ENCODE measurements at places on chromosomes 12 and 14.

DNA sequence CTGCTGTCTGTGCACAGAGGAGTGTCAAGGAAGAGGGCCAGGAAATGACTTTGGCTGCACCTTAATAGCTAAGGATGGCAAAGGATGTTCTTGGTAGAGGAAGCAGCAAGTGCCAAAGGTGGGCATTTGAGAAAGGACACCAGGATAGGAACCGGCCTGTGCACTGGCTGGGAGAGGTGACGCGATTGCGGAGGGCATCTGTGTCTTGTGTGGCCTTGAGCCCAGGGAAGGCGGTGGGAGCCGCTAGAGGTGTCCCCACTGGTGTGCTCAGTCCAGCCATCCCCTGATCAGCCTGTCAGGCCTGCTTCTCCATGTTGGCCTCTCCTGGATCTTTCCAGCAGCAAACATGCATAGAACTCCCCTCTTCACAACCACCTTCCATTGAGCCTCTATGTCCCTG lies 30.2 kb downstream of the PAPLN start:
- no peak for DNase-seq

- DNase-seq: no peak
Measured at GRCh38 chr14:59481871-59482540, 2.2 kb downstream of the L3HYPDH start.

DNA sequence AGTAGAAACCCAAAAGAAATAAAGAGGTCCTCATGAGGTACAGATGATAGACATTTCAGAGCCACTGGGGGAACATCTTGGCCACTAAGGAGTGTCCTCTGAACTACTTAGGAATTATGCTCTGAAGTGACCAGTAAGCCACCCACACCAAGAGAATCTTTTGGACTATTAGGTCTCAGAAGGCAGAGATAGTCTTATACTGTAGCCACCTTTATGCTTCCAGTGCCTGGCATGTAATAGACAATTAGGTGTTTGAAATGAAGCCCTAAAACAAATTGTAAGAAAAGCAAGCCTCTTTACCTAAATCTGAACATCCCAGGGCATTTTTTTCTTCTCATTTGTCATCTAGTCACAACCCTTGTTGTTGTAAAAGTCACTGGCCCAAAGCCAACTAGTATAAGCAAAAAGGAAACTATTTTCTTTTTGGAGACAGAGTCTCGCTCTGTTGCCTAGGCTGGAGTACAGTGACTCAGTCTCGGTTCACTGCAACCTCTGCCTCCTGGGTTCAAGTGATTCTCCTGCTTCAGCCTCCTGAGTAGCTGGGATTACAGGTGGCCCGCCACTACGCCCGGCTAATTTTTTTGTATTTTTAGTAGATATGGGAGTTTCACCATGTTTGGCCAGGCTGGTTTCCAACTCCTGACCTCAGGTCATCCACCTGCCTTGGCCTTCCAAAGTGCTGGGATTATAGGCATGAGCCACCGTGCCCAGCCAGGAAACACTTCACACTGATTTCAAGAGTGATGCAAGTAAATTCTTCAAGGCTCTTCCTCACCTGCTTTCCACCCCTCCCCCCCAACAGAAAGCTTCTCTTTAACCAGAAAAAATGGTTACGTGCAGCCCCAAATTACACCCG lies 11.1 kb downstream of the PLEKHA5 start:
- DNase-seq: no peak

DNA sequence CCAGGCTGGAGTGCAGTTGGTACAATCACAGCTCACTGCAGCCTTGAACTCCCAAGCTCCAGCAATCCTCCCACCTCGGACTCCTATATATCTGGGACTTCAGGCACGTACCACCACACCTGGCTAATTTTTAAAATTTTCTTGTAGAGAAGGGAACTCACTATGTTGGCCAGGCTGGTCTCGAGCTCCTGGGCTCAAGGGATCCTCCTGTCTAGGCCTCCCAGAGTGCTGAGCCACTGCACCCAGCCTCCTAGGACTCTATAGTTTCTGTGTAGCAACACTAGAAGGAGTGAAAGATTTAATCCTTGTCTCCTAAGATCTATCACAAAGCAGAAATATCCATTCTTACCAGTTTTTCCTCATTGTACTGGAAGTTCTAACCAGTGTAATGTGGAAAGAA lies 4.3 kb upstream of the APOF start:
- DNase-seq: no peak

GRCh38 chr12:32983332-32983731 lies 86.8 kb upstream of the PKP2 start:
- no peak for DNase-seq

- DNase-seq: peak; percentile 75
Measured at GRCh38 chr12:128817111-128818015, 6.4 kb downstream of the SLC15A4 start.

GRCh38 chr12:93686572-93687356 lies 9.6 kb downstream of the CRADD start:
- DNase-seq: no peak

DNA sequence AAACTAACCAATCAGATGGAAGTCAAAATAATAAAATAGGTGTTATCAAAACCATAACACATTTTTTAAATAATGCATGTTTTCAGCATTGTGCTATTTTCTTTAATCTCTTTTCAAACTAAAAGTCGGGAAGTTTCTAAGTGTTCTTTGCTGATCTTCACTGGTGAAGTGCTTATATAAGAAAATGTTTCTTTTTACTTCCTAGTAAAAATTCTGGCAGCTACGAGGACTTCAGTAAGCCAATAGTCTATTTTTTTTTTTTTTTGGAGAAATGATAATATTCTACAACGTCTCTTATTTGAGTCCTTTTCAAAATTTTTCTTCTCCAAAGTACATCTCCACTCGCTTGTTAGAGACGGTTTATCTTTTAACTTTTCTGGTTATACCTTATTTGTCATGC lies 448.0 kb downstream of the SLC6A15 start:
- no peak for DNase-seq

GRCh38 chr12:46549527-46550265 lies 177.1 kb upstream of the SLC38A2 start:
- no peak for DNase-seq

DNA sequence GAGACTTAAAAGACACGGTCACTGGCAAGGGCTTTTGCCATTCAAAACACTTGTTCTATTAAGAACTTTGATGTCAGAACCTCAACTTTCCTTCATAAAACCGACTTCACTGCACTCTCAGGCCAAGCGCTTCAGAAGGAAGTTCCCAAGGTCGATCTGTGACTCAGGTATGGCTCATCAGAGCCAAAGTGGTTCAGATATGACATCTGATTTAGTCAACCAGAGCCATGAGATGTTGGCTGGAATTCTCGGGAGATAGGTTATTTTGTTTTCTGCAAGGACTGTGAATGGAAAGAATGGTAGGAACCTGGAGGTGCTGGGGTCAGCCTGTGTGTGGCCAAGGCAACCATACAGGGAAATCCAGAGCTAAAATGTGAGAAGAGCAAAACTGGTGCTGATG lies 445.6 kb downstream of the GLT1D1 start:
- DNase-seq: no peak

DNA sequence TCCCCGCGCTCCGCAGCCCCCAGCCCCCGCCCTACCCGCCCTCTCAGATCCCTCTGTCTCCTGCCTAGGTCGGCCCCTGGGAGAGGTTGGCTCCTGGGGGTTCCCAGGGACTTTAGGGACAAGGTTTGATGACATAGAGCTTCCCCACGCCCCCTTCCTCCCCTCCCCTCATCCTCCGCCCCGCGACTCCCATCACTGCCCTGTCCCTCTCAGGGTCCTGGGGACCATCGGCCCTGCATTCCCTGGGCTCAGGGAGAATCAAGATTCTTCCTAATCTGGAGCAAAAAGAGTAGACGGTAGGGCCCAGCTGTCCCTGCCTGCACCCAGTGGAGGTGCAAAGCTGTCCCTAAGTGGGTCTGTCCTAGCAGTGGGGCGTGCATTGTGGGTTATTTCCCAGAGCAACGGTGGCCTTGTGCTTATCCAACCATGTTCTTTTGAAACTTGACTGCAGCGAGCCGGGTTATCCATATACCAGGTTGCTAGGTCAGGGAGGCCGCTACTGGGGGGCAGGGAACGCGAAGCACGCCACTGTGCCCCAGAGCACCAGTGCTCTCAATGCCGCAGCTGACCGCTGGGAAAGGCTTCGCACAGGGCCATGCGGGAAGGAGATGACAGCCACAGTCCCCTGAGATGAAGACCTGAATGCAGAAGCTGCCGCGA lies 124.4 kb upstream of the PRMT8 start:
- DNase-seq: no peak

- no peak for DNase-seq
Measured at GRCh38 chr14:38522724-38523123, 266.8 kb upstream of the CLEC14A start.

DNA sequence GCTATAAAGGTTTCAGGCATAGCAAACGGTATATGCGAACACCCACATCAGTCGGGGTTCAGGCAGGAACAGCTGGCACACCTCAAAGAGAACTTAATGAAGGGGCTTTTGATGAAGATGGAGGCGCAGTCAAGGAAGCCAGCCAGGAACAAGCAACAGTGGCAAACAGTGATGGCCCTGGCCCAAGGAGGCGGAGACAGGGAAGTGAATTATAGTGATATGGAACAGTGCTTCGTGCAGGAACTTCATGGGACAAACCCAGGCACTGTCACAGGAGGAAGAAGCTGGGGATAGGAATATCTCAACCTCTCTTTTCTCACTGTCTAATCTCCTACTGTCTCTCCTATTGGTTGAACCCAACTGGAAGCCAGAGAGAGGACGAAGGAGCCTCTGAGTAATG lies 328.3 kb downstream of the AACS start:
- no peak for DNase-seq

- no peak for DNase-seq
Measured at GRCh38 chr12:80056232-80056631, 43.1 kb upstream of the OTOGL start.

DNA sequence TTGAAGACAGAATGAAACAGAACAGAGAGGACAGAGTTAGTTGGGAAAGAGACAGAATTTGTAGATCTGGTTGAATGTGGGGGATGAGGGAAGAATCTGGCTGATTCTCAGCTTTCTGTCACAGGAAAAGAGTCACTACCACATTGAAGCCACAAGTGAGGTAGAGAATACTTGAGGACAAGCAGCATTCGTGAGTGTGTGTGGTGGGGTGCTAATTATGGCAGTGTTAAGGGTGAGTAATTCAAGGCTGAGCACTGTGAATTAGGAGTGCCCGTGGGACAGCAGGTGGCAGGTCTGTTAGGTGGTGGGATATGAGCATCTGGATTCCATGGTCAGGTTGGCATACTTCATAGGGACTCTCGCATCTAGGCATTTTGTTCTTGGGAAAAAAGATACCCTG lies 347.4 kb upstream of the PRICKLE1 start:
- no peak for DNase-seq

DNA sequence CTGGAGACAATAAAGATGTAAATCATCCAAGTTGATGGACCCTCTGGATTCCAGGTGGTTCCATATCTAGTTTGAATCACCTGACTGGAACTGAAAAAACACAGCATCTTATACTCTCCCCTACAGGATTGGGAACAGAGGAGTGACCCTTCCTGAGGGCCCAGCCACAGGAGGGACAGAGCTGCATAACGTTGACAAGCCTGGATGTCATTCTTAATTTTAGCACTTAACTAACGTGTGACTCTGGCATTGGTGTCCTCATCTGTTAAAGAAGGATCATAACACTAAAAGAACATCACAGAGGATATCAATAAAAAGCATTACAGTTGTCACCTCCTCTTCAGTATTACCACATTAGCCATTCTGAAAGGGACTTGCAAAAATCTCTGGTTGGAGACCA lies 47.7 kb downstream of the STON2 start:
- no peak for DNase-seq

- DNase-seq: no peak
Measured at GRCh38 chr12:123388951-123389559, 5.1 kb downstream of the KMT5A start.

- DNase-seq: no peak
Measured at GRCh38 chr12:13165617-13166041, 30.9 kb upstream of the EMP1 start.

- no peak for DNase-seq
Measured at GRCh38 chr14:106417224-106418049, 891.1 kb downstream of the TMEM121 start.

DNA sequence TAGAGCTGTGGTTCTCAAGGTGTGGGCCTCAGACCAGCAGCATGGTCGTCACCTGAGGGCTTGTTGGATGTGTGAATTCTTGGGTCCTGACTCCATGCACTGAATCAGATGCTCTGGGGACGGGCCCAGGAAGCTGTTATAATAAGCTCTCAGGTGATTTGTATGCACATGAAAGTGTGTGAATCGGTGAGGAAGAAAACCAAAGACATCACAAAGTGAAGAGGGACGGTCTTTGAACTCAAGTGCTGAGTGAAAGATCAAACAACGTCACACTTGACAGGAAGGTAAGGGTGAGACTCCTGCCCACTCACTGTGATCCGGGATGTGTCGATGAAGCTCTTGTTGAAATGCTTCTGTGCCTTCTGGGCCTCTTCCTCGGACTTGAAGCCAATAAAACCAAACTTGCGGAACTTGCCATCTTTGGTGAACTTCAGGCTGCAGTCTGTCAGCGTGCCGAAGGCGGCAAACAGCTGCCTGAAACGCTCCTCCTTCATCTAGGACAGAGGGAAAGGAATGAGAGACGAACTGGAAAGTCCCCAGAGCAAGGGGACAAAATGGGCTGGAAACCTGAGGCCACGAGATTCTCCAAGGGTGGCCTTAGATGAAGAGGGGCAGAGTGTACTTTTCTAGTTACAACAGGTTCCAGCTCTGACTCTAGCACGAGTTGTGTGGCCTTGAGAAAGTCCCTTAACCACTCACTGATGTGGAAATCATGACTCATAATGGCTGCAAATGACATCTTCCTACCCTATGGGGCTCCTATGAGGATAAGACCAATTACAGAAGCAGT lies 4.0 kb downstream of the RBM19 start:
- no peak for DNase-seq

DNA sequence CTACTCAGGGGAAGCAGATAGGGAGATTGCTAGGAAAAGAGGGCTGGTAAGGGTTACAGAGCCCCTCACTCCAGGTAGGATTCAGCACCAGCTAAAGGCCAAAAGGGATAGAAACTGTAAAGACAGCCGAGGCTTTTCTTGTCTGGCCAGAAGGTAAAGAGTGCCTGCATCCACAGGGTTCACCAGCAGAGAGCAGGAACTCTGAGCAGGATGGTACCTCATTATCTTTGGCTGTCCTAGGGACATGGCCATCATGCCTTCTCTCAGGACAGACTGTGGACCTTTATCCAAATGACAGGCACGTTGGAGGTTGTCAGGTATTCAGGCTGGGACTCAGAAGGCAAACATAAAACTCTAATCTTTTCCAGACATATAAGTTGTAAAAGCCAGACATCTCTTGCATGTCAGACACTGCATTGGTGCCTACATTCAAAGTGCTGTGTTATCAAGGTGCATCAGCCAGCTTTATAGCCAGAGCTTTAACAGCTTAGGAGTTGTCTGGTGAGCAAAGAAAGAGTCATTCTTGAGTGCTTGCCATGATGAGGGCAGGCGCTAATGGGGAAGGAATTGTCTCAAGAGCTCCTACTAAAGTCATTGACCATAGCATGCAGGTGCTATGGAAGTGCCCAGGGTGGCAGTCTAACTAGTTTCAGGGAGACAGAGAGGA lies 89.5 kb downstream of the PELI2 start:
- no peak for DNase-seq

- DNase-seq: no peak
Measured at GRCh38 chr12:84607170-84607819, 305.3 kb downstream of the SLC6A15 start.

Measured in NCI-H2081 (cell line).